Activated naive CD8-positive, alpha-beta T cell treated with anti-CD3 and anti-CD28 coated beads, Interleukin-2, amount 10 ng/mL, durations not matched to agents 7 days and 5 days (primary cell): ENCODE measurements at places on chromosomes 6 and 20. TPM values are rescaled to one million over a fixed set of nuclear protein-coding genes. Genes with fewer than 3 reads are reported as not detected.

DNA sequence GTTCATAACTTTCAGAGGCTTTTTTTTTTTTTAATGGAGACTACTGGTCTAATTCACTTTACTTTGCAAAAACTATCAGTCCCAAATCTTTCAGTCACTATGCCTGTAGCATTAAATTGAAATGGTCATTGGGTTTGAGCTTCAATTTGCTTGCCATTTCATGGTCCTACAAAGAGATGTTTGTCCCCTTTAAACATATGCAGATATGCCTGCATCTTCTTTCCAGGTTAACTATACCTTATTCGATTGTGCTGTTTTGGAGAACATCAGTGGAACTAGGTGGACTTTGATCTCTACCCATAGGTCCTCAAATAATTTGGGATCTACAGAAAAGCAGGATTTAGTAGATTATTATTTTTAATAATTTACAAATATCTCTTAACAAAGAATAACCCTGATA, 4.6 kb downstream of the POU3F2 start:
- H3K4me3 ChIP-seq, result no peak overlapping the region
- H3K27ac ChIP-seq, result no peak overlapping the region
- peaks cover 3% of the 10 kb centered on the region for H3K36me3 ChIP-seq
- DNase-seq, result no peak
- peaks cover 81% of the 10 kb centered on the region for H3K27me3 ChIP-seq

- H3K27ac ChIP-seq, result no peak overlapping the region
- H3K27me3 ChIP-seq, result no peaks in the 10 kb centered on the region
- H3K4me3 ChIP-seq, result no peak overlapping the region
- no peak for DNase-seq
- H3K4me1 ChIP-seq, result peaks cover 3% of the 10 kb centered on the region
- H3K36me3 ChIP-seq, result peaks cover 2% of the 10 kb centered on the region
Observed at GRCh38 chr6:119020597-119021561, 57.6 kb downstream of the FAM184A start.

DNA sequence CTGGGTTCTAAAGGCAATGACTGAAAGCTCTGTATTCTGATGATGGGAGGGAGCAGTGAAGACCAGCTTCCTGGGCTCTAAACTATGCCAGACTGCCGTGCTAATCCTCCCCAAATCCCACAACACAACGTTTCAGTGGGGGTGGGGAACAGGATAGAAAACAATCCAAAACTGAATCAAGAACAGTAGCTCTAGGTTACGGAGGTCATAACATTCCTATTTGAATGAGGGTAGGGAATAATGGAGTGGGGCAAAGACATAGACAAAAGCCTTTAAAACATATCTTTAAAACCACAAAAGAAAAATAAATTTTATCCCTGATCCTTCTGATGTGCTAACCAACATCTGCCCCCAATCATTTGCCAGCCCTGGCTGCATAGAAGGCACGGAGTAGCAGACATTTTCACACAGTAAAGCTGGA, 7.8 kb downstream of the USP49 start:
- DNase-seq, result no peak
- no peak overlapping the region for H3K27ac ChIP-seq
- no peaks in the 10 kb centered on the region for H3K27me3 ChIP-seq
- H3K4me3 ChIP-seq, result no peak overlapping the region
- H3K4me1 ChIP-seq, result no peaks in the 10 kb centered on the region

- H3K4me3 ChIP-seq, result no peak overlapping the region
- H3K36me3 ChIP-seq, result no peaks in the 10 kb centered on the region
- no peak overlapping the region for H3K27ac ChIP-seq
- no peaks in the 10 kb centered on the region for H3K27me3 ChIP-seq
- no peaks in the 10 kb centered on the region for H3K4me1 ChIP-seq
Observed at GRCh38 chr6:161828355-161828754, 554.5 kb upstream of the AGPAT4 start.

DNA sequence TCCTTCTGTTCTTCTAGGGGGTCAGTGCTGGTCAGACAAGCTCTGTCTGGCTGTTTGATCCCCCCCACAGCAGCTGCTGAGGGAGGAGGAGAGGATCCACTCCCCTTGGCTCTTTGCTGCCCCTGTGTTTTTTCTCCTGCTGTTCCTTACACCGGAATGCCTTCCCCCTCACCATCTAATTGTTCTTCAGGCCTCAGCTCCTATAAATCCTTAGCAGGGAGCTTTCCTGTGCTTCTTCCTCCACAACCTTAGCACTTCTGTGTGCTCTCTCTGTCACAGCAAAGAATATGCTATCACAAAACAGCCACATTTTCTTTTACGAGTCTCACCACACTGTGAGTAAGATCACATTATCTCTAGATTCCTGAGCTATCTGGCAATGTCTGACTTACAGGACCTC, 196.6 kb downstream of the OTOR start:
- no peaks in the 10 kb centered on the region for H3K36me3 ChIP-seq
- no peaks in the 10 kb centered on the region for H3K4me1 ChIP-seq
- no peak overlapping the region for H3K4me3 ChIP-seq
- no peak overlapping the region for H3K27ac ChIP-seq

GRCh38 chr20:50304923-50305635, 114.4 kb downstream of the CEBPB start:
- H3K27me3 ChIP-seq, result peaks cover 8% of the 10 kb centered on the region
- no peak for DNase-seq
- no peak overlapping the region for H3K4me3 ChIP-seq
- H3K4me1 ChIP-seq, result peaks cover 15% of the 10 kb centered on the region
- no peak overlapping the region for H3K27ac ChIP-seq

DNA sequence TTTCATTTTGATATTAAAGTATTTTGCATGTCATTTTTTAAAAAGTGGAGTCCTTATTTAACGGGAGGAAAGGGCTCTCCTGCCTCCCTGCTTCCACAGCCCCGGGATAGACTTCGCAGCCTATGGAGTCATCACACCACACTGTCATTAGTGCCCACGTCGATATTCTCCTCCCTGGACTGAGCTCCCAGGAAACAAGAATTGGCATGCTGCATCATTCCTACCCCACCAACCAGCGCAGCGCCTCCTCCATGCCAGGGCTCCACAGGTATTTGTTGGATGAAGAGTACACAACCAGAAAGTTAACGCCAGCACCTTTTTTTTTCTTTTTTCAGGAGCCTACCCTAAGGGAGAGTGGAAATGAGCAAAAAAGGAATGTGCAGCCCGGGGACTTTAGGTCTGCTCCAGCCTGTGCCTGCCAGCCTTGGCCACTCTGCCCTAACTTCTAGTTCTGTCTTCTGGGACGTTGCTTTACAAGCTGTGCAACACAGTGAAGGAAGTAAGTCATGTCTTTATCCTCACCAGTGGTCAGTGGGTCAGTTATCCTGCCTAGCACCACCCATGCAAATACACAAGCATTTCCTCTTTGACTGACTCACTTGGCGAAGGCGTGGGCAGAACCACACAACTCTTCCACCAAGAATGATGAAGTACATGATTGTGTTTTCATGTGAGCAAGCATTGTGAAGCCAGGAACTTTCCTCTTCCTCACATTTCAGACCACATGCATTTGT, 180.7 kb upstream of the UST start:
- H3K4me1 ChIP-seq, result peaks cover 2% of the 10 kb centered on the region
- H3K4me3 ChIP-seq, result no peak overlapping the region
- no peak for DNase-seq
- no peaks in the 10 kb centered on the region for H3K36me3 ChIP-seq

DNA sequence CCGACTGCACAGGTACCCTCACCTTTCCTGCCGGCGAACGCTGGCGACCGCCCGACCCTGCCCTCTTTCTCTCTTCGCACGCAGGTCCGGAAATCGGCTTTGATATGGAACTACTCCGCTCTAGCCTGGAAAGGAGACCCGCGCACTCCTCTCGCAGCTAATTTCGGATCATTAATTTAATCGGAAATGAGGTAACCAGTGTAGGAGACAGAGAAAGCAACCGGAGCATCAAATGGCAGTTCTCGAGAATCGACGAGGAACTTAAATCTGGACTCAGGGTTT, 949 bp upstream of the ATXN1 start:
- no peaks in the 10 kb centered on the region for H3K27me3 ChIP-seq
- H3K4me1 ChIP-seq, result peaks cover 42% of the 10 kb centered on the region

DNA sequence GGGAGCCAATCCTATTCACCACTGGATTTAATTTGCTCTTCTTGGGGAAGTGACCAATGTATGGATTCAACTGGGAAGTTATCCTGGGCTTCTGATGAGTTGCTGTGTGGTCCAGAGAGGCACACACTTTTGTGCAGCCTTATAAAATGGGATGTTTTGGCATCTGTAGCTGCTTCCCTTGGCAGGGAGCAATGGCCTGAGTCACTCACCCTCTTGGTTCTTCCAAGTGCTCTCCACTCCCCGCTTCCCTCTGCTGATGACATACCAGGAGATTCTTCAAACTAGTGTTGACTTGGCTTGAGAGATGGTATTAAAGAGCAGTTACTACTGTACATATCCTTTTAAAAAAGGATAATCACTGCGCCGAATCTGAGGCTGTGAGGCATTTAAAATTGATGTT, 105.8 kb downstream of the JARID2 start:
- no peak overlapping the region for H3K27ac ChIP-seq
- H3K4me1 ChIP-seq, result peaks cover 43% of the 10 kb centered on the region
- DNase-seq, result no peak
- no peaks in the 10 kb centered on the region for H3K27me3 ChIP-seq
- H3K36me3 ChIP-seq, result peaks cover 22% of the 10 kb centered on the region
- H3K4me3 ChIP-seq, result no peak overlapping the region

DNA sequence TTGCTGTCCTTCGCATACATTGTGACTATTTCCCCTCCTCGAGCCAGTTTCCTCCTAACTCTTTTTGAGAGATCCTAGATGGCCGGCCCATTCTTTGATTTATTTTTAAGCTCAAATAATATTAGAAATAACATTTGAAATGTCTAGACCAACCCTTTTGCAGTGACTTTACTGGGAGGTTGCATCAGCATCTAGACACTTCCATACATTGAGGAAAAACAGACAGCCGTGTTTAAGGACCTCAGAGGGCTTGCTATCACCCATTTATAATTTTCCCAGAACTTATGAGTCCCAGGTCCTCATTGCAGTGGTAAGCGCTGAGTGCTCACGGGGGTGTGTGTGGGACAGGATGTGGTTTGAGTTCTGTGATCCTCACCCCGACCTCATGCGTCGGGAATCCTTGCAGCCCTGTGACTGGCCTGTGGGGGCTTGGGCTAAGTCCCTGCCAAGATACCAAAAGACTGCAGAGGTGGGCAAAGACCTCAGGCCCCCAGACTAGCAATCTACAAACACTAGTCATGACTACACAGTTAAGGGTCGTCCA, at the start of gene GPX5:
Gene GPX5 (plus strand): TSS at position 386 of the 544 bp plus-strand sequence. CDS start 133 bp downstream, at position 519.
- no peak within 1 kb of the TSS for H3K4me3 ChIP-seq
- no peak within 1 kb of the TSS for H3K27ac ChIP-seq
- H3K36me3 ChIP-seq, result no peaks in the 10 kb centered on the region
- DNase-seq, result peak; percentile 43
- peaks cover 53% of the 10 kb centered on the region for H3K27me3 ChIP-seq

DNA sequence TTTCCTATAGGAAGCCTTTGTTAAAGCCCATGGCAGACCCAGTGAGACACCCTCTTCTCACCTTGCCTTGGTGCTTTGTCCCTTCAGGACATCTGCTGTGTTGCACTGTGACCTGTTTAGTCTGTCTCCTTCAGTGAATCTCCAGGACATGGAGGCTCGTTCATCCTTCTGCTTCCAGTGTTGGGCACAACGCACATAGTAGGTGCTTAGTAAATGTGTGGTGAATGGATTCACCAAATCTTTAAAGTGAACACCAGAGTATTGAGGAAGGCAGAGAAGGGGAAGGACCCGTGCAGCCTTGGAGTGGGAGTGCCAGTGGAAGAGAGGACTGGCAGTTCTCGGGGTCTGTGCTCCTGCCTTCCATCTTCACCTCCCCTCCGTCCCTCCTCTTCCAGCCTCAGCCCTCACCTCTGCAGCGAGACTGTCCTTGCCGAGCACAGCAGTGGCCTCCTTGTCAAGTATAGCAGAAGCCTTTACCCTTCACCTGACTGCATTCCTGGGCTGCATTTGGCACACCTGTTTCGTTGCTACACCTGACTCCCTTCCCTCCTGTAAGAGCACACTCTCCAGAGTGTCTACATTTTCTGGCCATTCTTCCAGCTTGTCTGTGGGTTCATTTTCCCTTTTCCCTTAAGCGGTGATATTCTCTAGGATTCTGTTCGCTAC, 49.2 kb downstream of the ARID1B start:
- H3K4me1 ChIP-seq, result peaks cover 22% of the 10 kb centered on the region
- DNase-seq, result no peak
- no peak overlapping the region for H3K27ac ChIP-seq
- no peak overlapping the region for H3K4me3 ChIP-seq

GRCh38 chr6:34196116-34196832, 40.4 kb upstream of the HMGA1 start:
- DNase-seq, result peak; percentile 95
- peak overlapping the region; percentile 56 for H3K27ac ChIP-seq
- peak overlapping the region; percentile 85 for H3K4me3 ChIP-seq
- H3K4me1 ChIP-seq, result peaks cover 3% of the 10 kb centered on the region

DNA sequence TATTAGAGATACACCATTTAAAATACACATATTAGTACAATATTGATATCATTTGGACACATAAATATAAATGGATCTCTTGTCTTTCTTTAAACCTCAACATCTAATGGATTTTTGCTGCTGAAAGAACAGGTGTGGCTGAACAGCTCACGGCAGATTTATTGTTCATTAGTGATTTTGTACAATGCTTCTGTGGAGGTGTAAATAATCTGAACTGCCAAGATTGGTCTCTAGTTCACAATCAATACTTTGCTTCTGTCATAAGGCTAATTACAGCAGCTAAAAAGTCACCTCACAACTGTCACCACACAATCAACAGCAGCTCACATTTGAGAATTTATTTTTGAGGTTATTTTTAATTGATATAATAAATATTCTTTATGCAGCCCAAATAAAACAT, 162.0 kb upstream of the SIM1 start:
- no peaks in the 10 kb centered on the region for H3K27me3 ChIP-seq
- H3K4me3 ChIP-seq, result no peak overlapping the region
- no peaks in the 10 kb centered on the region for H3K4me1 ChIP-seq
- H3K27ac ChIP-seq, result no peak overlapping the region
- peaks cover 27% of the 10 kb centered on the region for H3K36me3 ChIP-seq

DNA sequence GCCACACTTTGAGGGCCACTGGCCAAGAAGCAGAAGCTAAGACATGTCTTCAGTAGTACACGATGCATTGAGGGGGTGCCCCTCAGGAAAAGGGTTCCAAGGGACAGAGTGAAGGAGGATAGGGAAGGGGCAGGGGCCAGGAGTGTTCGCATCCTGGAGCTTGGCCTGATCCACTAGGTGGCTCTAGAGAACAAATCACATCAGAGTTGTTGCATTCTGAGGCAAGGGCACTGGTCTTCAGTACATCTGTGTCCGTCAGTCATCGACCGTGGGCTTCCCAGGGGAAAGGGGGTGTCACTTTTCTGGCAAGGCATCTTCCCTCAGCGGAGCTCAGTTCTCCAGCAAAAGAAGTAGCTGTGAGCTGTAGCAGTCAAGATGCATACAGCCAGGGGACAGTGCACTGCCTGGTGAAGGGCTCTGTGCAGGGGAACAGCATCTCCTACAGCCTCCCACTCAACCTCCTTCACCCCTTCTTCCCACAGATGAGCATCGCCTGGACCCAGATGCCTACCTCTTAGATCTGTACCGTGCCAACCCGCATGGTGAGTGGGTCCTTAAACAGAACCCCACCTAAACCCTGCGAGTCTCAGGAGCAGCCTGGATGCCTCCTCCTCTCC, 47.8 kb downstream of the ARHGAP40 start:
- no peak for DNase-seq

- peak; percentile 53 for DNase-seq
- no peak within 1 kb of the TSS for H3K27ac ChIP-seq
- H3K4me1 ChIP-seq, result no peaks in the 10 kb centered on the region
- peaks cover 47% of the 10 kb centered on the region for H3K27me3 ChIP-seq
- H3K36me3 ChIP-seq, result no peaks in the 10 kb centered on the region
Observed at GRCh38 chr6:3751077-3751729, at the start of gene PXDC1. Gene PXDC1, minus strand, starts transcription at chr6:3751713. Its CDS starts 182 bp downstream, at chr6:3751531.

The C2 gene
- 2.1 TPM for total RNA-seq

The CST7 gene
- 92.4 TPM for total RNA-seq

The ORC3 gene
- total RNA-seq, result 28.2 TPM

The SLC16A10 gene
- total RNA-seq, result 7.1 TPM

The GPX5 gene
- not detected for total RNA-seq

The SLC22A23 gene
- total RNA-seq, result 0.82 TPM

The CAP2 gene
- total RNA-seq, result not detected

The FOXO3 gene
- 20.0 TPM for total RNA-seq

The PPIL6 gene
- 0.53 TPM for total RNA-seq
